ENCODE measurements at places on chromosomes 11 and 22.
A peak's percentile ranks its signal among the peaks of the same experiment; 100 is the strongest.

GRCh38 chr11:70546191-70546940 is 148.0 kb downstream of the CTTN start:
- no peak for DNase-seq

GRCh38 chr11:102551169-102551781 is 20.7 kb upstream of the MMP7 start:
- no peak for DNase-seq

DNA sequence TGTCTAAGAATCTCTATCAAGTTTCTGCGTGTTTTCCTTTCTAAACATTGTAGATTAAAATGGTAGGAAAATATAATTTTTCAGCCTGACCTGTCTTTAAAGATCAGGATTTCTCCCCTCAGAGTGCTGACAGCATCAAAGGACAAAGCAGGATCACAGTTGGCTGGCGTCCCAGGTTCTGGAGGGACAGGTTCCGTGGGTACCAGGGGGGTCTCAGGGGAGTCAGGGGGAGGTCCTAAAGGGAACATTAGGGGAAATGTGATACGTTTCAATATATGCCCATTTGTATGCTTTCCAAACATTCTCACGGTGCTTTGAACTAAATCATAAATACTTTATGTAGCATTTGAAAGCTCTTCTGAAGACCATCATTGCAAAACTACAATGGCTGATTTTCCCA is 3.4 kb downstream of the MMP3 start:
- DNase-seq, result no peak

DNA sequence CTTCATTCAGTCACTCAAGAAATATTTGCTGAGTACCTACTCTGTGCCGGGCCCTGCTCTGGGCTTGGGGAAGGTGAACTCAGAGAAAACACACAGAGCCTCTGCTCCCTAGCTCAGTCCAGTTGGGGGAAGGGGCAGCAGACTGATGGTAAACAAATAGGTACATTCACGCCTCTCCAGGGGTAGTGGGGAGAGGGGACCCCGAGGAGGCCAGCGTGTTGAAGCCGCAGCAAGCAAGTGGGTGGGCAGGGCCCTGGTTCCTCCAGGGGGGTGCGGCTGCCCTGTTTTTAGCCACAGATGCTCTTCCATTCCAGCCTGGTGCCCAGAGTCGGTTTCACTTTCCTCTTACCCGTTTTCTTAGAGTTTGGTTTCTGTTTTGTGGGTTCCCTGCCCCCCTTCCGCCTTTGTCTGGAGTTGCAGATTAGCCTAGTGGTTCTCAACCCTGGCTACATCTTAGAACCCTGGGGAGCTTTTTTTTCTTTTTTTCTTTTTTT is 8.7 kb downstream of the DRAP1 start:
- DNase-seq, result no peak

- no peak for DNase-seq
Observed at GRCh38 chr11:57213342-57214097, 23.5 kb downstream of the APLNR start.

DNA sequence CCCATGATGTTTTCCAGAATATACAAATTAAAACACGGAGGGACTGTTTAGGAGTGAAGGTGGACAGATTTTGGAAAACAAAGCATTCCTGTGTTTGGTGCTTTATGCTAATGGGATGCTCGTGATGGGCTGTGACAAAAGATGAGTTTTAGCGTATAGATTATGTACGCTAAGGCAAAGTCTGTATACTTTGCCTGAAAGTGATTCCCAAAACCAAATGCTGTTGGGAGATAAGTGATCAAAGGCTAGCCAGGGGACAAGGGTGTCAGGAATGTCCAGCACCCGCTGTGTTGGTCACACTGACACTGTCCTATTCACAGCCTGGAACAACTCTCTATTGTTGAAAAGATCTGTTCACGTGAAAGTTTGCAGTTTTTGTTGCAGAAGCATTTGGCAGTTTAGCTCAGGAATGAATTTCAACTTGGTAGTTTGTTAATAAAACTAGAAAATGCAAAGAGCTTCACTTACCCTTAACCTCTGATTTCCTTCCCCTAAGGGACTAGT is 1.5 kb downstream of the JAM3 start:
- DNase-seq, result no peak

DNA sequence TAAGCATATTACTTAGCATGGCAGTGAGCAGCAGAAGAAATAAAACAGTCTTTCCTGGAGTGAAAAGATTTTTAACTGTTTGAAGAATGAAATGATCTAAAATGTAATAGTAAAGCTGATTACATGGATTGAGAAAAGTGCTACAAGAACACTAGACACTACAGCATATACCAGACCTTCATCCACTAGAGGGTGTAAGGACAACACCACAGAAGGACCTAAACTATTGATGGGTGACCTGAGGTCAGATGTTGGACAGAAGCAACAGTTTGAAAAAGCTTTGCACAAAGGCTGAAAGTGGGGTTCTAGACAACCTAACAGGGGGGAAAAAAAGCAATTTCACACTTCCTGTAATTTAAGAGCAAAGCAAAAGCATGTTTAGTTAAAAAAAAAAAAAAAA is 97.7 kb downstream of the RBFOX2 start:
- DNase-seq, result no peak

- peak; percentile 89 for DNase-seq
Observed at GRCh38 chr22:32236970-32237369, 18.2 kb downstream of the SLC5A4 start.
